HT-29 (cell line): ENCODE measurements at places on chromosomes 1 and 21. TPM values are rescaled to one million over a fixed set of nuclear protein-coding genes. Genes with fewer than 3 reads are reported as not detected.

The IL12RB2 gene
- total RNA-seq, result not detected in 2 replicates

The SPRR2F gene
- not detected in 2 replicates for total RNA-seq

DNA sequence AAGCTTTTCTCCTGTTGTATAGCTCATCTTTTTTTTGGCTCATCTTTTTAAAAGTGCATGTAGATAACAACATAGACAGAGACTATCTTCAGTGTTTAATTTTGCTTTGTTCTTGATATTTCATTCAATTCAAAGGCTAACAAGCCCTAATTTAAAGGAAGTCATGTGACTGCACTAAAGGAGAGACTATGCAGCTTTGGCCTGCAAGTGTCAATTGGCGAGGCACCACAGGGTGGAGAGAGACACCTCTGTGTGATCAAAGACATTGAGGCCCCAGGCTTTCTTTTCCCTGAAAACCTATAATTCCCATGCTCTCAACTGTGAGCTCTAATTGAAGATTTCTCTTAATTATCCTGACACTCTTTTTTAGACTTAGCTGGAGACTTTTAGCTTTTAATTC, 53.6 kb downstream of the CHODL start:
- DNase-seq, result no peak

DNA sequence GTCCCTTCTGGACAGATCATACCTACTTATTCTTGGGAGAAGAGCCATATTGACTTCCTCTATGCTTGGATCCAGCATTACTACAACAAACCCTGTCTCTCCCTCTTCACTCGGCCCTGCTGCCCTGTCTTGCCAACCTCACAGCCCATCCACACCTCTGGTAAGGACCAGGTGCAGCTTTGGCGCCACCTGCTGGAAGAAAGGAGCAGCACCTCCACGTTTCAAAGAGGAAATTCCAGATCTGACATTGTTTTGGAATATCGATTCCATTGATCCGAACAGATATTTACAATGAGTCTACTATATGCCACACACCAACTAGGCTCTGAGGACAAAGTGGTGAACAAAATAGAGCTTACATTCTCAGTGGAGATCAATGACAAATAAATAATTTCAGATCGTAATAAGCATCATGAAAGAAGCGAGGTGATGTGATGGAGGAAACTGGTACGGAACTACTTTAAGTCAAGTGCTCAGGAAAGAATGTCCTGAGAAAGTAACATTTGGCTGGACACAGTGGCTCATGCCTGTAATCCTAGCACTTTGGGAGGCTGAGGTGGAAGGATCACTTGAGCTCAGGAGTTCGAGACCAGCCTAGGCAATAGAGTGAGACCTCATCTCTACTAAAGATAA, 18.7 kb downstream of the MFSD2A start:
- DNase-seq, result peak; percentile 74

GRCh38 chr1:209202830-209203532, 380.5 kb upstream of the CAMK1G start:
- DNase-seq, result peak; percentile 70

- peak; percentile 12 for DNase-seq
Measured at GRCh38 chr1:9013819-9014218, 12.4 kb downstream of the SLC2A7 start.

DNA sequence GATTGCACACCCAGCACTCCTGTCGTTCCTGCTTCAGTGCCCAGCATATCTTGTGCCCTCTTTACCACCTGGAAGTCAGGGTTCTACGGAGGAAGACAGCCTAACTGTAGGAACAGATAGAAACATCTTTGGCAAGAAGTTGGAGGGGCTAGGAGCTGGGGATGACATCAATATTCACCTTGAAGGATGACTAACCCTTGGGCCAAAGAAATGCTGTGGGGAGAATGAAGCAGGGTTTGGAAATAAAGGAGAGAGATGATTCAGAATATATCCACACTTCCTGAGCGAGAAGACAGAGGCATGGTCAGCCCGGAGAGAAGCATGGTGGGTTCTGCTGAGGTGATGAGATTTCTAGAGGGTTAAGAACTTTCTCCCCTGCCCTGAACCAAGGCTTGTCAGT, 4.6 kb upstream of the NKAIN1 start:
- no peak for DNase-seq

The ALG6 gene
- total RNA-seq, result 4.5 and 5.4 TPM in 2 replicates

GRCh38 chr1:225644666-225645065, 8.3 kb downstream of the ENAH start:
- no peak for DNase-seq
